ENCODE measurements at places on chromosomes 12 and 14.

DNA sequence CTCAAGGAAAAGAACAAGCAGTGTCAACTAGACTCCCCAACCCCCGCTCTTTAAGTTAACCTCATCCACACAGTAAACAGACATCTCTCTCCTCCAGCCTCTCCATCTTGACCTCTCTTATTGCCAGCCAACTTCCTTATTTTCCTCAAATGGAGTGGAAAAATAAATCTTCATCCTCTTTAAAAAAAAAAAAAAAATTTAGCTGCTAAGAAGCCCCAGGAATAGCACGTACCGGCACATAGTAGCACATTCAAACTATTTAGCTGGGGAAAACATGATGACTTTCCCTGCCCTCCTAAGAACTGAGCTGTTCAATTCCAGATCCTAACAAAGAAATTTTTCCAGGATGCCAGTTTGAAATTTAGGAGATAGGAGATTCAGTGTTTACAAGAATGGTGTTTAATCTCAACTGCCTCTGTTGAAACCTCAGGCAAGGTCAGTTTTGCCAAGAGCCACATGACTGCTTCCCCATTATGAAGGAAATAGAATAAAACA, 90.8 kb downstream of the EPS8 start:
- no peak for DNase-seq

GRCh38 chr12:93358821-93359220, 18.9 kb upstream of the NUDT4 start:
- no peak for DNase-seq

DNA sequence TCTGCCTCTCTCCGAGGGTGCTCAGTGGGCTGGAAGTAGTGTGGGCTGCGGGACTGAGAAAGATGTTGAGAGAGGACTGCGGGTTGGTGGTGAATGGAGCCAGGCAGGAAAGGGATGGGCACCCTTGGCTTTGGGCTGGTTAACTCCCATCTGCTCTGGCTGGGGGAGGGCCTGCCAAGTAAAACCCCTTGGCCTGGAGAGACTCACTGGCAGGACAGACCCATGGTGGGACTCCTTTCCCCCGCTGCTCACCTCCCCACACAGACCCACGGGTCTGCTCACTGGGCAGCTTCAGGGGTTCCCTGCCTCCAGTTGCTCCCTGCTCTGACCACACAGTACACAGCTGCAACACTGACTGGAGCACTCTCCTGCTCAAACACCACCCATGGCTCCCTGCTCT, 54.1 kb downstream of the KRT80 start:
- no peak for DNase-seq

DNA sequence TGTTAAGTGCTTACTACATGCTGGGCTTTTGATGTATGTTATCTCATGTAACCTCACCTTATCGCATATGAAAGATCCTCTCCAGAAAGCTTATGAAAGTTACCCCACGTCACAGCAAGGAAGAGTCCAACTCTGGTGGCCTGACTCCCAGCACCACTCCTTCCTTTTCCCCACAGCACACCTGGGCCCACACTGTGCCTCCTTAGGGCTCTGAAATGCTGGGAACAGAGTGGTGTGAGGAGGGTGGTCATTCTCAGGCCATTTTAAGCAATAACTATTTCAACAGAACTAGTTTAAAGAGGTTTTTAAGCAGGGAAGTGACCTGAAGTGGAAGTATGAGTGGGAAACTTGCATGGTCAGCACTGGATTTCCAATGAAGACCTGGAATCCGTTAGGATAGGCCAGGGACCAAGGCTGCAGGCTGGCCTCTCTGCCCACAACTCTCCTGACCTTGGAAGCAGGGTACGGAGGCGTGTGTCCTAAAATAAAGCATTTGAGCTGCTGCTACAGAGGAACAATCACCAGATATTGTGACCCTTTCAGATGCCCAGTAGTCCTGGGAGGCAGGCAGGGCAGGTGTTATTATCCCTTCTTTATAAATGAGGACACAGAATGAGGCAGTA, 67.2 kb upstream of the TMEM263 start:
- no peak for DNase-seq

GRCh38 chr12:99529966-99530365, 117.6 kb upstream of the GARIN6 start:
- DNase-seq: no peak

GRCh38 chr14:45145214-45145613, 9.5 kb downstream of the FANCM start:
- no peak for DNase-seq

DNA sequence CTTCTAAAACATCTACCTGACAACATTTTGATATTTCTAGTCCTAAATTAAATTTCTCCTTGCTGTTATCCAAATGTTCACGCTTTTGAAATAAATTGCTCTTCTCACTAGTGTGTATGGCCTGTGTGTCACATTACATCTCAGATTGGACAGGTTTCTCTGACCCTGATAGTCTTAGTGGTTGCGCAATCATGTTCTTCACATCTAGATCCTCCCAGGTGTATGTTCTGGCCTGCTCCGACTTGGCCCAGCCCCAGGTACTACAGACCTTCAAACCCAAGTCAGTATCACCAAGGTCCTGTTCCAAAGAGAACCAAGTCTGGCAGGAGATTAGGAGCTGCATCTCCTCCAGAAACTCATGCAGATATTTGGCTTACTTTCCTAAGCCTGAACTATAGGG, 209.5 kb downstream of the ASCL1 start:
- DNase-seq: no peak

DNA sequence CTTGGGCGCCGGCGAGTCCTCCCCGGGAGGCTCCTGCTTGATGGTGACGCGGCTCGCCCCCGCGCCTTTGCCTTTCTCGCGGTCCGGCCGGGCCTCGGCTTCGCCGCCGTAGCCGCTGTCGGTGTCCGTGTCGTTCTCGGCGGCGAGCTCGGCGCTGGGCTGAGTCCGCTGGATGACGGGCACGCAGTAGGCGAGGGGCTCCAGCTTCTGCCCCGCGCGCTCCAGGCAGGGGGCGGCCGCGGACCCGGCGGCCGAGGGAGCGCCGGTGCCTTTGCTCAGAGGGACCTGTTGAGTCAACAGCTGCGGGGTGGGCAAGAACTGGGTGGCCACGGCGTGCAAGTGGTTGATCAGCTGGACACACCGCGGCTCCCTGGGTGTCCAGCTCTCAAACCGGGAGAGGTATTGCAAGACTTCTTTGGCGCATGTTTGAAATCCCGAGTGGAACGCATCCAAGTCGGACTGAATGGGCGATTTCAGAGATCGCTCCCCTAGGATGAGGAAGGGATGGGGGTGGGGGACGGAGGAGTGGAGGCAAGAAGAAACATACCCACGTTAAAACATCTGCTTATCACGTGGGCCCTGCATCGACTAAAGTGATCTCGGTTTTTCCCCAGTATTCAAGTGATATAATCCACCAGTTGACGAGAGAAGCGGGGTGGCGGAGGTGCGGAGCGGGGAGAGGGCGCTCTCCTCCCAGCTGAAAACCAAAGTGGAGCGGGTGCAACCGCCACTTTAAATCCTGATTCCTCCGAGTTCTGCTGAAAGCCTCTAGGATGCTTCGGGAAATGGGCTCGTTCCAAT, 2.0 kb downstream of the BHLHE41 start:
- peak; percentile 12 for DNase-seq

DNA sequence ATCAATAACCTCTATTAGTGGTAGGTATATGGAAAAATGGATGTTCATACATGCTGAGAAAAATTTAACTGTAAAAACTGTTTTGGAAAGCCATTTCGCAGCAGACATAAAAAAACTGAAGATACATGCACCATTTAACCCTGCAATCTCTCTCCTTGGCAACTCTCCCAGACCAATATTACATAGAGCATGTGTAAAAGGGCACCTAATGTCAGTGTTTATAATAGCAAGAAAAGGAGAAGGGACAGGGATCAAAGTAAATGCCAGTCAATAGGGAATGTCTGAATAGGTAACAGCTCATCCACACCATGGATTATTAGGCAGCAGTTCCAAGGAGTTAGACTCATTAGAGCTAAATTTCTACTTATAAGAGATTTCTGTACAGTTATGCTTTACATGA, 77.2 kb downstream of the BTG1 start:
- no peak for DNase-seq

- DNase-seq: no peak
Measured at GRCh38 chr14:61244009-61244408, 37.1 kb downstream of the TMEM30B start.

GRCh38 chr14:60757567-60758002, 23.0 kb downstream of the MNAT1 start:
- DNase-seq: no peak

DNA sequence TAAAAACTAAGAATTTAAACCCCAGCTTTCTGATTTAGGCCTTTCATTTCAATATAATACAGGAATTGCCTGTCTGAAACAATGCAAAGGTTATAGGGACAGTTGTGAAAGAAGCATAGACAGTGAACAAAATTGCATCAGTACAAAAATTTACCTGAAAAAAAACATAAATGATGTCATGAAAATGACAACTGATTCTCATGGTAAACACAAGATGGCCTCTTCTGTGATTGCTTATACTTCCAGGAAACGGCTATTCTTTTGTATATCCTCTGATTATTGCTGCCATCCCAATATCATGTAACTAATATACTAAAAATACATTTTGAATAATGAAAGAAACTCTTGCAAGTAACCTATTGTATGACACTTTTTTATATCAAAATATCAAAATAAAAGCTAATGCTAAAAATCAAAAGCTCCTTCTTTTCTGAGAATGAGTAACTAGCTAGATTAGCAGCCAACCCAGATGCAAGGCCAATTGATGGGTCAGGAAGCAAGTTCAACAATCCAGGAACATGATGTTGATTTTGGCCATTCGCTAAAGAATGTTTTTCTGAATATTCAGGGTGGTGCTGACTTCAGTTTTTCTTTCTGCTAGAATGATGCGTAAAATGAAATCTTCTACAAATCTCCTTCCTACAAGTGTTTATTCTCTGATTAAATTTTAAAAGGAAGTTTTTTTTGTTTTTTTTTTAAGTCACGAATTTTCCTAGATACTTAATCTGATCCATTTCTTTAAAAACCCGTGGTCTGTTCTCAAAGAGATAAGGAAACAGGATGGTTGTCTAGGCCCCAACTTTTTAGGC, 83.6 kb downstream of the ALX1 start:
- no peak for DNase-seq

DNA sequence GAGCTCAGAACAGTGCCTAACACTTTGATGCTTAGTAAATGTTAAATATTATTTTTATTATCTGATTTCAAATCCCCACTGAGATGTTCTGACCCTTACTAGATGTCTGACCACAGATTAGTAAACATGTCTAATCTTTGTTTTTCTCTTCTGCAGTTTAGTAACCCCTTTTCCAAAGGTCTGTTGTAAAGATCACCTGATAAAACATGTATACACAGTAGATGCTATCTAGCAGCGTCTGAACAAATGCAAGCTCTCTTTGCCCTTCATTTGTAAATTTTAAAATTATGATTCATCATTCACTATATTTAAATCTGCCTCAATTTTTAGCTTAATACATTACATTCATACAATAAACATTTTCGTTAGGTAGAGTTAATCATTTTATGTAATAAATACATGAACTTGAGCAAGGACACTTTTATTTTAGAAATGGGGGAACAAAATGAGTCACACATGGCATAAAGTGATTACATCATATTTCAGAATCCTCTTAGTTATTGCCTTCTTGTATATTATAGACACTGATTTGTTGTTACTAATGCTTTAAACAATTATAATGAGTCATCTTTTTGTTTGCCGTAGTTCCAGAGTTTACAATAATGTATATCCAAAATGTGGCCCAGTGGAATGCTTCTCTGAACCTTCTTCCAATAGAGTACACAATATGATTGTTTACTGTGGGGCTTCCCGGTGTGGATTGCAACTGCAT, 1.7 kb upstream of the OR4K5 start:
- DNase-seq: no peak

DNA sequence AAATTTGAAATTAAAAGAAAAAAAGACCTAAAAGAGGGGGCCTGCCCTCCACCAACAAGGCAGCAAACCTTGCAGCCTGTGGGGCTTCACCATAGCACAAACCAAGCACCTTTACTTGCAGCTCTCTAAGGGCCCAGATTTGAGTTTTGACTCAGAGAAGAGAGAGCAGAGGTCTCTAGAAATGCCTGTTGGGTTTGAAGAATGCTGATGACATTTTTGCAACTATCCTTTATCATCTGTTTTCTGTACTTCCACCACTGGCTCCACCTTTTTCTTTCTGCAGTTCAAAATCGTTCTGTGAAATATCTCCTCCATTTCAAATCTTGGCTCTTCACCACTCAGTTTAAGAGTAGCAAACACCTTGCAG, 83.8 kb upstream of the HMGA2 start:
- no peak for DNase-seq

Data from SW 1271 (cell line).